ENCODE measurements at places on chromosomes 11 and 22.

DNA sequence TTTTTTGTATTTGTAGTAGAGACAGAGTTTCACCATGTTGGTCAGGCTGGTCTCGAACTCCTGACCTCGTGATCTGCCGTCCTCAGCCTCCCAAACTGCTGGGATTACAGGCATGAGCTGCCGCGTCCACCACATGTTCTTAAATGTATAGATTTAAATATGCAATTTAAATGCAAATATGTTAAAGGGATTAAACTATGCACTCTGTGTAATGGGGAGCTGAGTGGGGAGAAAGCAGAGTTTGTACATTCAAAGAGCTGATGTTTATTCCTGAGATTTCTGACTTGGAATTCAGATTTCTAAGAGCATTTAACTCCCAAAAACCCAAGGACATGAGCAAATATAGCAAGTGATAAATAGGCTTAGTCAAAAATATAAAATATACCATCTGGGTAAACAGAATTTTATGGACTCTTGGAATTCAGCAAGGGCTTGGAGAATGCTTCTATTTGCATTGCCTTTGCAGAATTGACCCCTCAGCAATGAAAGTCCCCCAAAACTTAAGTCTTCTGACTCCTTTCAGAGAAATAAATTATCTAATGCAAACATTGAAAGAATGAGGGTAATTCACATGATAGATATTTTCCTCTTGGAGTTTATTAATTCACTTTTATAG lies 170.6 kb downstream of the LUZP2 start:
- no peak for DNase-seq

- no peak for DNase-seq
Measured at GRCh38 chr11:45647329-45647728, 18.1 kb downstream of the CHST1 start.

DNA sequence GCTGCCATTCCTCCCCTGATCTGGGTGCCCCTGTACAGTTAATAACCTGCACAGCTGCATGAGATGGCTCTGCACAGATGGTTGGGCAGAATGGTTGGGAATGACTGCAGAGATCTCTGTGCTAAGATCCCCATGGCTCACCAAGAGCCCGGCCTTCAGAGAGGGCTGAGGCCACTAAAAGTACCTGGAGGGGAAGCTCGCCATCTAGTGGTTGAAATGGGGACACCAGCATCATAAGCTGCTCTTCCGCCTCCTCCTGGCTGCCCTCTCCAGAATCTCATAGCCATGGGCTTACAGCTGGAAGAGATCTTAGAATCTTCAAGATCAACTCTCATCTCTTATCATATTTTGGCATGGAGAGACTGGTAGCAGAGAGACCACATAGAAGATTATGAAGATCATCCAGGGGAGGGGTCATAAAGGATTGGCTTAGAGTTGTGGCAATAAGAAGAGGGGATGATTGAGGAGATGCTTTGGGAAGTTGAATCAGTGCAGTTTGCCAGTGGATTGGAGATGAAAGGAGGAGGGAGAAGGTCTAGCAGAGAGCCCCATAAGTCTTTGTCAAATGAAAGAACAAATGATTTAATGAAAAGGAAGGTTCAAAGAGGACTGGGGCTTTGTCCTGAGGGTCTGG lies 22.0 kb upstream of the TLCD5 start:
- peak; percentile 71 for DNase-seq

- DNase-seq, result peak; percentile 23
Measured at GRCh38 chr11:28243581-28243980, 135.4 kb downstream of the METTL15 start.

GRCh38 chr11:69476509-69476961 lies 4.9 kb upstream of the LINC01488 start:
- DNase-seq, result no peak

DNA sequence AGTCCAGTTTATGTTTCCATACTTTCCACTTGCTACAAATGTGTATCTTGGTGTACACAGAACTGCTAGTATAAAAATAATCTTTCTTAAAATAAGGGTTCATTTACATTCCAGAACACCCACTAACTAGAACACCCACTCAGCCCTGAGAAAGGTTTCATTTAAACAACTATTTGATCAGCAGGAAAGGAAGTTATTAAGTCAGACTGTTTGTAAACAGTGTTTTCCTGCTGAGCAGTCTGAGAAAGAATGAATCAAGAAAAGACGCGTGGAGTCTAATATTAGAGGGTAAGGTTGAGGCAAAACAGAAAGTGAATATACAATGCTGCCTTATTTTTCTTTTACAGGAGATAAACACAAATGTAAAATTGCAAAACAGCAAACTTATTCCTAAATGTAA lies 32.7 kb downstream of the NARS2 start:
- DNase-seq, result peak; percentile 9

GRCh38 chr11:111363985-111364384 lies 15.1 kb downstream of the POU2AF1 start:
- no peak for DNase-seq

GRCh38 chr22:19258371-19258770 lies 33.1 kb downstream of the CLTCL1 start:
- DNase-seq, result no peak

DNA sequence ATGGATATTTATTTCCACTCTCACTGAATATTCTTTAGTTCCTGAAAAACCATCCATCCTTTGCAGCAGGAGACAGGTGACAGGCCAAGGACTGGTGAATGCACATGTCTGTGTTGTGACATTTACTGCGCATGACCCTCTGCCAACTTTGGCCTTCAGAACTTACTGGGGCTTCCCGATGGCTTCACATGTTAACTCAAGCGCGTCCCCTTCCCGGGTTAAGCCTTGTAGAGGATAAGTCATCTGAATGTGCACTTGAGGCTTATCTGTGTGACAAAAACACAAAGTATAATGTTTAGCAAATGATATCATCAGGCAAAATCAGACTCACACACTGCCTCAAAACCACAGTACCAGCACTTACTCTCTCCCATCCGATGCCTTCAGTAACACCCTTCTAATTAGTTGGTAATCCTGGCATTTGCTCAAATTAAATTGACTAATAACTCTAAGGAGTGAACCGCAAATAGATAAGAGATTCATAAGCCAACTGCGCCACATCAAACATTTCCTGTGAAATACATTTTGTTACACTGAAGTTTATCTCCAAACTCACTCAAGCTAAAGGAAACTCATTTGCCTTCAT lies 286.4 kb downstream of the CADM1 start:
- no peak for DNase-seq

GRCh38 chr11:29025001-29025400 lies 916.8 kb downstream of the METTL15 start:
- peak; percentile 32 for DNase-seq

DNA sequence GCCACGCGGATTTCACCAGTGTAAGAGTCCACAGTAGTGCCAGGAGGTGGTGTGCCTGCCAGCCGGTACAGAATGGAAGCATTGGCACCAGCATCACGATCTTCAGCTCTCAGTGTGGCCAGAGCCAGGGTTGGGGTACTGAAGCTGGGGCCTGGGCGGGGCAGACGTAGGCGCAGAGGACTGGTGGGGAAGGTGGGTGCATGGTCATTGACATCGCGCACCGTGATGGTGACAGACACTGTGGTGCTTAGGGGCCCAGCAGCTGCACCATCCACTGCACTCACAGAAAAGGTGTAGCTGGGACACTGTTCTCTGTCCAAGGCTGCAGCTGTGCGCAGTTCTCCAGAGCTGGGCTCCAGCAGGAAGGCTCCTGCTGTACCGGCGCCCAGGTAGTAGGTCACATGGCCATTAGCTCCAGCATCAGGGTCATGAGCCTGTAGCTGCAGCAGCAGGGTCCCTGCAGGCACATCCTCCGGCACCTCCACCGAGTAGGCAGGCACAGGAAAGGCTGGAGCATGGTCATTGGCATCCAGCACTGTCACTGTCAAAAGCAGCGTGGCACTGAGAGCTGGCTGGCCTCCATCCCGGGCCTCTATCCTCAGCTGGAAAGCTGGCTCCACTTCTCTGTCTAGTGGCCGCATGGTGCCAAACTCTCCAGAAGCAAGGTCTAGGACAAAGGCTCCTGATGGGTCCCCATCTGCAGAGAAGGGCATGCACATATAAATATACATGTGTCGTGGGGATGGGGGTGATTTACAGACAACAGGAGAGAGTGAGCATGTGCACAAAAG lies 7.9 kb upstream of the TPP1 start:
- no peak for DNase-seq

GRCh38 chr11:67421430-67422031 lies 6.1 kb downstream of the CARNS1 start:
- DNase-seq, result no peak

DNA sequence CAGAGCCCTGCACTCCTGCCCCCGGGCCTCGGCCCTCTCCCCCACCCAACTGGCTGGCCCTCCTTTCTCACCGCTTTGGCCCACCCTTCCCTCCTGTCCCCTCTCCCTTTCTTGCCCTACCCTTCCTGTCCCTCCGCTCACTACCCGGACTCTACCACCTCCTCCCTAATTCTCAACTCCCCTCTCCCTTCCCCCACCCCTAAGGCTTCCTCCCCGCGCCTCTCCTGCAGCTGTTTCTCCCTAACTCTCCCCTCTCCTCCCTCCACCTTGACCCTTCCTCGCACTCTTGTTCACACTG lies 421 bp downstream of the SLC15A3 start:
- DNase-seq, result no peak

- DNase-seq, result no peak
Measured at GRCh38 chr11:22407267-22407666, 69.1 kb downstream of the SLC17A6 start.

GRCh38 chr11:15541079-15541478 lies 426.4 kb downstream of the INSC start:
- DNase-seq, result no peak

Data from astrocyte of the spinal cord (primary cell).